ENCODE measurements at places on chromosomes 7 and 10.

- DNase-seq, result no peak
These were observed 588.6 kb downstream of the DNAJB9 start for GRCh38 chr7:109158246-109158645.

DNA sequence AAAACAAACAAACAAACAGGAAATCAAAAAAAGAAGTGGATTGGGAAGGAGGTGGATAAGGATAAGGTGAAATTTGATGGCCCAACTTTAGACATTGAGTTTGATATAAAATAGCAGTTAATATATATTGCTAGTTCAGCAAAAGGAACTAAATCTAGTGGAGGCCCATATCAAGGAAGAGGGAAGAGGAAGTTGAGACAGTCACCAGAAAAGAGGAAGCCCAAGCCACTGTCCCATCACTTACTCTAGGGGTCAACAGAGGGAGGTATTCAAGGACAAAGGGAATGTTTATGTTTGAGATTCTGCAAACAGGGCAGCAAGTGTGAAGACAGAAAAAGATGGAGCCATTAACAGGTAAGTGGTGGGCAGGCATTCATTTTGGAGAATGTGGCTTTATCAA is 3.7 kb downstream of the LAMTOR4 start:
- no peak for DNase-seq

- DNase-seq, result no peak
These were observed 76.9 kb downstream of the RNF216 start for GRCh38 chr7:5704534-5704922.

DNA sequence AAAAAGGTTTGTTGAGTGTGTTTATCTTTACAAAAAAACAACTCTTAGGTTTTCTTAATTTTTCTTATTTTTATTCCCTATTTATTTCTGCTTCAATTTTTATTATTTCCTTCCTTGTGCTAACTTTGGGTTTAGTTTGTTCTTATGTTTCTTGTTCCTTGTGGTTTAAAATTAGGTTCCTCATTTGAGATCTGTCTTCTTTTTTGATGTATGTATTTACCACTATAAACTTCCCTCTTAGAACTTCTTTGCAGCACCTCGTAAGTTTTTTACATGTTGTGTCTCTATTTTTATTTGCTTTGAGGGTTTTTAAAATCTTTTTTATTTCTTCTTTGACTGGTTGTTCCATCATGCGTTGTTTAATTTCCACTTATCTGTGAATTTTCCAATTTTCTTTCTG is 1217.1 kb upstream of the CELF2 start:
- no peak for DNase-seq

DNA sequence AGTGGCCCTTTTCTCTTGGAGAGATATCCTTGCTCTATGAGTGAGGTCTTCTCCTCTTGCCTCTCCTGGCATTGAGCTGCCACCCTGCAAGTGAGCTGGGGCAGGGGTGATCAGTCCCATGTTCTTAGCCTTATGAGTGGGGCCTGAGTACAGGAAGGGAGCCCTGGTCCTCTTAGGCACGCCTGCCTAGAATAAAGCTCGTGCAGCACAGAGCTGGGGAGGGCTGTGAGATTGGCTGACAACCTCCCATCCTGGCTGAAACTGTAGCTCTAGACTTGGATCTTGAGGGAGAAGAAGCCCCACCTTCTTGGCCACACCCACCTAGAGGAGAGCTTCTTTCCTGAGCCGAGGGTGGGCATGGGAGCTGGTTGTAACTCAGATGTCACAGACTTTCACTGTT is 305.0 kb upstream of the ZNF32 start:
- no peak for DNase-seq

GRCh38 chr10:55212051-55212450 is 411.0 kb upstream of the PCDH15 start:
- no peak for DNase-seq

- DNase-seq, result no peak
These were observed 21.9 kb downstream of the CACNB2 start for GRCh38 chr10:18162021-18162627.
